ENCODE measurements at places on chromosomes 13 and 19.

- peak; percentile 27 for DNase-seq
Observed at GRCh38 chr19:6233056-6233826, 46.5 kb downstream of the MLLT1 start.

DNA sequence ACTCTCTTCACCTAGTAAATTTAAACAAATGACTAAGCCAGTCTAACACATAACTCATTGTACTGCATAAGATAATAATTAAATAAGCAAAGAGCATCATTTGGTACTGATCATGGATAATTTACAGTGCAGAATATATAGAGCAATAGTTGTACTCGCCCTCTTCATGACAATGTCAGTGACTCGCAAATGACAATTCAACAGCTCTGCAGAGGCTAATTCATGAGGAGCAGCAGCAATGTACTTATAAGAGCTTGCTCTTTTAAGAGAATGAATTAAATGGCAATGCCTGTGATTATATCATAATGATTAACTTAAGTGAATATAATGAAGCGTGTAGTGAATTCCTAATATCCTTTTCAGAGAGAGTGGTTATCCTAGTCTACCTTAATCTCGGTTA, 284.5 kb upstream of the PCDH20 start:
- no peak for DNase-seq

DNA sequence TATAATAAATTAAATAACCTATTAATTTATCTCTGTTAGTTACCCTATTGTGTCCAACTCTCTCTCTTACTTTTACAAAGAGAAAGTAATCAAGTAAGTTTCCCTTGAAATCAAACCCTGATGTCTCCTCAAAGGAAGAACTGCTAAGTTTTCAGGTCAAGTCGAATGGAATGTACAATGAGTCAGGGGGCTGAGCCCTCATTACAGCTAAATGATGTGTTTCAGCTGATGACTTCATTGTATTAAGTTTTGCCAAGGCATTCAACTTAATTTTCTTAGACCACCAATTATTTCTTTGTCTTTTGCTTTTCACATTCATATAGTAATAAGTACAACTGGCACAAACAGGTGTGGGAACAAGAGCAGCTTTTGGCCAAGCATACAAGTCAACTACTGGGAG, 54.7 kb upstream of the DCT start:
- DNase-seq: peak; percentile 11

DNA sequence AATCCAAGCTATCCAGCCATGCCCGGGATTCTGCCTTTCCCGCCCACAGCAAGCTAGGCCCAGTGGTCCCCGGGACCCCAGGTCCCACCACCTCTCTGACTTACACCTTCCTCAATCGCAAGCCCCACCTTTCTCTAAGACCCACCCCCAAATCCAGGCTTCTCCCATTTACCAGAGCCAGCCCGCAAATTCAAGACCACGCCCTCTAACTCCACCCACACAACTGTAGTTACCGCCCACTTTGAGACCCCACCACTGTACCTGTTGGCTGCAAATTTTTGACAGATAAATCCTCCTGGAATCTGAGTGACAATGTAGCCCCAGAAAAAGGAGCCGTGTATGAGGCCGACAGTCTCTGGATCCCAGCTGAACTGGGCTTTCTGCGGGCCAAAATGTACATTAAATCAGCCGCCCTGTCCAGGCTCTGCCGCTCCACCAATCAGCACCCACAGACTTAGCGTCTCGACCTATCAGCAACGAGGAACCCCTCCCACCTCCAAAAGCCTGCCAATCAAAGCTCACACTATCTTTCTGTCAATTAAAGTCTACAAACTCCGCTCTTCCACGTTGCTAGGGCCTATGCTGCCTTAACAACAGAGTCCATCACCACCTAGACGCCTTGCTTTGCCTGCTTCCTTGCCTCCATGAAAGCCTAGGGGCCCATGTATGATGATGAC, 6.3 kb downstream of the SLC17A7 start:
- no peak for DNase-seq

- DNase-seq: no peak
Observed at GRCh38 chr19:12660980-12661379, 5.6 kb downstream of the MAN2B1 start.

DNA sequence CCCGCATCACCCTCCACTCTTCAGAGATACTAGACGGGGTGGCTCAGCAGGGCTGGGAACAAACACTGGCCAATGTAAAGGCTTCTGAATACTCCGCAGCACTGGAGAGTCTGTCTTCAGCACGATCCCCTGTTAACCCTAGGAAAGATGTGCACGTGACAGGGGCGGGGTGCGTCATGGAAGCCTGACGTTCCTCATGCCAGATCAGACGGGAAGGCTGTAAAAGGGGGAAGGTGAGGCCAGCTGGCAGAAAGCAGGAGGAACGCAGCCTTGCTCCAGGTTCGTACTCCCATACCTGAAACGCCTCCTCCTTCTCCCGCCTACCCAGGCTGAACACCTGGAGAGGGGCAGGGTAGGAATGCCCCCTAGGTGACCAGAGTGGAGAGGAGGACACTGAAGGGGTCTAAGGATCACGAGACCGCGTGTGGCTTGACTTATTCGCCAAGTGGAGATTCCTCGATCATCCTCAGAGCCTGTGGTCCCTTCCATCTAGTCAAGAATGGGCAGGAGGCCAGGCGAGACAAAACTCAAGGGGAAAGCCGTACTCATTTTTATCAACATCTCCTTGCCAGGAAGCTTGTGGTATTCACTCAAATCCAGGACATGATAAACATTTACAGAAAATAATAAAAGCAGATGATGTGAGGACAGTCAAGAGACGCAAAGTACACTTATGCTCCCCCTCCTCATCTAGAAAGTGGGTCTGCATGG, 18.2 kb upstream of the FFAR2 start:
- peak; percentile 8 for DNase-seq

- no peak for DNase-seq
Observed at GRCh38 chr13:60032851-60033250, 130.9 kb downstream of the DIAPH3 start.

DNA sequence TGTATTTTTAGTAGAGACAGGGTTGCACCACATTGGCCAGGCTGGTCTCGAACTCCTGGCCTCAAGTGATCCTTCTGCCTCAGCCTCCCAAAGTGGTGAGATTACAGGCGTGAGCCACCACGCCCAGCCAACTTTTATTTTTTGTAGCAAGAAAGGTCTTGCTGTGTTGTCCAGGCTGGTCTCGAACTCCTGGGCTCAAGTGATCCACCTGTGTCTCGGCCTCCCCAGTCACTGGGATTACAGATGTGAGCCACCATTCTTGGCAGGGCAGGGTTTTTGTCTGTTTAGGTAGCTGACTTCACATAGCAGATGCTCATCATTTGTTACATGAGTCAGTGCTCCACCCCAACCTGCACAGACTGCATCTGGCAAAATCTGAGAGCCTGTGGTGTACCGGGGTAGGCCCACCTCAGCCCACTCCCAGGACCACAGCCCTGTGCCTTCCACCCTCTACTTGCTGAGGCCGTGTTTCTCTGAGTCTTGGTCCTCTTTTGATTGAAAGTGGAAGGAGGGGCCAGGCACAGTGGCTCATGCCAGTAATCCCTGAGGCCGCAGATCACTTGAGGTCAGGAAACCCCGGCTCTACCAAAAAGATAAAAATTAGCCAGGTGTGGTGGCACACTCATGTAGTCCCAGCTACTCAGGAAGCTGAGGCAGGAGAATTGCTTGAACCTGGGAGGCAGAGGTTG, 4.2 kb upstream of the TNPO2 start:
- no peak for DNase-seq

GRCh38 chr19:19900139-19900728, 512 bp upstream of the ZNF93 start:
- peak; percentile 91 for DNase-seq

- DNase-seq: no peak
Observed at GRCh38 chr19:2047449-2048103, 3.5 kb downstream of the MKNK2 start.

- peak; percentile 2 for DNase-seq
Observed at GRCh38 chr19:56725829-56726424, 54.4 kb upstream of the ZNF835 start.

- DNase-seq: no peak
Observed at GRCh38 chr19:19650331-19650730, 6.9 kb upstream of the GMIP start.

DNA sequence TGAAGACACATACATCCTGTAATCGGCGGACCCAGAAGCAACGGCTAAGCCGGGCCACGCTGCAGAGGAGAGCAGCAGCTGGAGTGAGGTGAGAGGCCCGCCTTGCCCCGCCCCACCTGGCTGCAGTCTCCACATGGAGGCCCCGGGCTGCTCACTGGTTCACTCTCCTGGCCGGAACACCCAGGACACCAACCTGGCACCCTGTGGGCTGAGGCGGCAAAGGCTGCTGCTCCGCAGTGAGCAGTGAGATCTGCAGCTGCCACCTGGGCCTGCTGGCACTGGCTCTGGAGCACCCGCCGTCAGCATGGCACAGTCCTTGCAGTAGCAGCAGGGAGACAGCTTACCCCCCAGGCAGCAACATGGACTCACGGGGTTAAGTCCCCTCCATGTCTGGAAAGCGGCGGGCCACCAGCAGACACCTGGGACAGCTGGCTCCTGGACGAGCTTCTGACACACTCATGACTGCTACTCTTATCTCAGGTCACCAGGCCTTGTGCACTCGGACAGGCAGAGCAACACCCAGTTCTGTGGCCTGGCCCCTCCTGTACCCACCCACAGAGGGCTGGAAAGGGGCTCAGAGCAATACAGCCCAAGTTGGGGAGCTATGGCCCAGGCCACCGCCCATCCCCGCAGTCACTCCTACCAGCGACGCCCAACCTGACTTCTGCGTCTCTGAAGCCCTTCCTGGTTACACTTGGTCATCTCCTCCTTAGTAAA, 13.2 kb upstream of the KPTN start:
- DNase-seq: no peak

GRCh38 chr19:45556835-45557234, 27.8 kb downstream of the OPA3 start:
- DNase-seq: no peak

- DNase-seq: no peak
Observed at GRCh38 chr13:81172603-81173002, 831.7 kb upstream of the SPRY2 start.

DNA sequence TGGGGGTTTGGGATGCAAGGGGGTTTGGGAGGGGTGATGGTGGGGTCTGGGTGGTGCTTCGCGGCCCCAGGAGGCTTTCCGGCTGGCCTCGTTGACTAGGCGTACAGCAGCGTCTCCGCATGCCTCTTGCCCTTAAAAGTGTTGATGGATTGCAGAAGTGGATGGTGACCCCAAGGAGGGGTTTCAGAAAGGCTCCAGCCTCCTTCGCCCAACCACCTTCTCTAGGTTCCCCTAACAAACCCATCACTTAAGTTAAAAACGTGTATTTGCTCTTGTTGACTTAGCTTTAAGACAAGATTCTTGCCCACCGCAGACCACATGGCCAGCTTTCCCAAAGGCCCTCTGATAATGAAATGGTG, 8.1 kb upstream of the TSHZ3 start:
- no peak for DNase-seq

- DNase-seq: peak; percentile 52
Observed at GRCh38 chr13:48532256-48532505, 699 bp downstream of the RCBTB2 start.

- DNase-seq: no peak
Observed at GRCh38 chr19:53989600-53990533, 1.6 kb upstream of the CACNG6 start.

- no peak for DNase-seq
Observed at GRCh38 chr19:5503598-5503997, 48.4 kb downstream of the ZNRF4 start.

GRCh38 chr19:42129399-42130253, 2.6 kb downstream of the POU2F2 start:
- peak; percentile 45 for DNase-seq

DNA sequence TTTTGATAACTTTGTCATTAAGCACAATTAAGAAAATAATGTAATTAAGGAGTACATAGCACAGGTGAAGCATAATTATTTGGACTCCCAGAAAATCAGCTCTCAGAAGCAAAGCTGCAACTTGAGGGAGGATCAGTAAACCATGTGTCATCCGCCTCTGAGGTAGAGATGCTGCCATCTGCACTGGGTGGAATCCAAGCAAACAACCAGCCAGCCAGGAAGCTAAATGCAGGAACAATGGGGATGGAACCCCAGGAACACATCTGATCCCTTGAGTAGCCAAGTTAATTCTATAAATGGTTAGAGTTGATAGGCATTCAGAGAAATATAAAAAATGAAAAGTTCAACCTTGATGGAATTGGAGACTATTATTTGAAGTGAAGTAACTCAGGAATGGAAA, 520.2 kb downstream of the RFC3 start:
- DNase-seq: no peak

DNA sequence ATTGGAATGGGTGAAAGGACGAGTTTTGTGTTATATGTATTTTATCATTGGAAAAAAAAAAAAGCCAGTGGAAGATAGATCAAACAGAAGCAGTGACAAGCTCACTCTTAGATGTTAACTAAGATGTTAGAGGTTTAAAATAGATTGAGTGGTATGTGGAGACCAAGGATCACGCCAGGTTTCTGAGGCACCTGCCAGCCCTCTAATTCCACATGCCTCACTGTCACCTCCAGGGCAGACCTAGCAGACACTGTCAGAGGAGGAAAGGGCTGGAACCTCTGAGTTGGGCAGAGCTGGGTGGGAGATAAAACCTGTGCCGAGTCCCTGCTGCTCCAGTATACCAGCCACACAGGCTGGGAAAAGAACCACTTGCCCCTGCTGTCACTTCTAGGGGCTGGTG, 57.5 kb upstream of the SIAH3 start:
- no peak for DNase-seq

DNA sequence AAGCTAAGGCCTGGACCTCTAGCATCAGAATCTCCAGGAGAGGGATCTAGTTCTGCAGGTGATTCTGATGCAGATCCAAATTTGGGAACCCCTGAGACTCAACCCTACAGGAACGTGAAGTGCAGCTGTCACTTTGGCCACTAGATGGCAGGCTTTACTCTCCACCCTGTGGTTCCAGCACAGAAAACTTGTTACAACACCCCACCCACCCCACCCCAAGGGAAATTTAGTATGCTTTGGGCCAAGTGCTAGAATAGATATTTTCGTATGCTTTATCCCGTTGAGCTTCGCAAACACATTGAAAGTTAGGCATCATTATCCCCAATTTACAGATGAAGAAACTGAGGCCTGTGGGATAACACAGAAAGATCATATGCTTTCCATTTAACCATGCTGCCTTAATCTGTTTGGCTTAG, 232.0 kb downstream of the B3GLCT start:
- peak; percentile 10 for DNase-seq

DNA sequence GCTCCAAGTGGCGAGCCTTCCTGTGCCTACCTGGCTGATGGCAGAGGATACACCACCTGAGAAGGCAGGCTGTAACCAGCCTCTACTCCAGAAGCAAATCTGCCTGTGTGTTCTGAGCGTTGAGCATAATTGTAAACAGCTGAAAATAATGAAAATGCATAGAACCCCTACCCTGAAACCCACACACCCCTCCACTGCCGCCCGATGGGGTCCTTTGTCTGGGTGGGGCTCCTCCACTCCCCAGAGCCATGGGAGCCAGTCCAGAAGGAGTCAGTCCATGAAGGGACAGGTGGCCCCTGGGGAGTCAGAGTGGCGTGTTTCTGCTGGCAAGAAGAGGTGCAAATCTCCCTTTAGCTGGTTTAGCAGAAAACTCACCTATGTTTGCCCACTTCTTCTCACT, 8.0 kb upstream of the SOX1 start:
- DNase-seq: no peak
